ENCODE measurements at places on chromosomes 6 and 20.
A peak's percentile ranks its signal among the peaks of the same experiment; 100 is the strongest.

GRCh38 chr20:19277381-19277780, 64.9 kb downstream of the SLC24A3 start:
- no peak for DNase-seq

DNA sequence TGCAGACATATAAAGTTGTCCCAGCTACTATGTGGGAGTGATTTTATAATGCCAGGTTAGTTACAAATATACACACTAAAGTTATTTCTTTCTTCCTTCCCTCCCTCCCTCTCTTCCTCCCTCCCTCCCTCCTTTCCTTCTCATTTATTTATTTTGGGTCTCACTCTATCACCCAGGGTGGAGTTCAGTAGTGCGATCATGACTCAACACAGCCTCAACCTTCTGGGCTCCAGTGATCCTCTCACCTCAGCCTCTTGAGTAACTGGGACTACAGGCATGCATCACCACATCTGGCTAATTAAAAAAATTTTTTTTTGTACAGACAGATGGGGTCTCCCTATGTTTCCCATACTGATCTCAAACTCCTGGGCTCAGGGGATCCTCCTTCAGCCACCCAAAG, 59.2 kb downstream of the PHF20 start:
- DNase-seq: peak; percentile 15

DNA sequence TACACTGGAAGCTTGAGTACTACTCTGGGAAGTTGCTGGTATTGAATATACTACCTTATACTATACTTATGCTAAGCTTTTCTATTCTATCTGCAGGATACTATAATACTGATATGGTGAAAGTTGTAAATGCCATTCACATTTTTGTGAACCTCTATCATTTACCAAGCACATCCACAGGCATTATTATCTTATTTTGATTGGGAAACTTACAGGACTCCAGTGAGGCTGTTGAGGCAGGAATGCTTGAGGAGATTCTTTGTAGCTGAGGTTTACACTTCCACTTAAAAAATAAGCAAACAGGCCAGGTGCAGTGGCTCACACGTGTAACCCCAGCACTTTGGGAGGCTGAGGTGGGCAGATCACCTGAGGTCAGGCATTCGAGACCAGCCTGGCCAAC, 442.9 kb downstream of the QKI start:
- no peak for DNase-seq

GRCh38 chr6:36244641-36245280, 25.1 kb upstream of the PNPLA1 start:
- no peak for DNase-seq

- no peak for DNase-seq
Measured at GRCh38 chr20:15071085-15071808, 733.8 kb upstream of the FLRT3 start.

GRCh38 chr6:10465629-10466499, 51.0 kb upstream of the TFAP2A start:
- DNase-seq: peak; percentile 56

DNA sequence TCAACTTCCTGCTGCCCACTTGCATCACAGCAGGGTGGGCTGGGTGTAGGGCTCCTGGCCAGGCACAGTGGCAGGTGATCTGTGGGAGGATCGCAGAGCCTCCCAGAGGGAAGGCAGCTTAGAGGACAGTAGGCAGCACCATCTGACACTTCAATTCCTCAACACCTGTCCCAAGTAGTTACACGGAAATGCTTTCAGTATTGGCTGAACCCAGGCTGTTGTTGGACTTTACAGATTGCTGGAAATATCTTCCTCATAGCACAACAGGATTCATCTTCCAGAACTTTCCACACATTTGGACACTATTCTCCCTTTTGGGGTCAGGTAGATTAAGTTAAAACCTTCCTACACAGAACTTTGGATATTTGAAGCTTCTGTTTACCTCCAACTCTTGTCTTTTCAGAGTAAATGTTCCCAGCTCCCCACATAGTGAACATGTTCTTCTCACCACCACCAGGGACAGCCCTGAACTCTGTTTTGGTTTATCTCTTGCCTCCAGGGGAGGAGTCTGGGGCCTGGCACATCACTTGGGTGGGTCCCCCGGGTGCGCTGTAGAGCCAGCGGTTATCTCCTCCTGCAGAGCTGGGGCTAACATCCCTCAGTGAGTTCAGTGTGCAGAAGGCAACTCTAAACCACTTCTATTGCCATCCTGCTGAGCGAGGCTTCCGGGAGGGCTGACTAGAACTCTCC, 3.5 kb upstream of the SLC22A2 start:
- DNase-seq: no peak

GRCh38 chr6:44004625-44005506, 122.4 kb downstream of the MRPL14 start:
- DNase-seq: no peak

DNA sequence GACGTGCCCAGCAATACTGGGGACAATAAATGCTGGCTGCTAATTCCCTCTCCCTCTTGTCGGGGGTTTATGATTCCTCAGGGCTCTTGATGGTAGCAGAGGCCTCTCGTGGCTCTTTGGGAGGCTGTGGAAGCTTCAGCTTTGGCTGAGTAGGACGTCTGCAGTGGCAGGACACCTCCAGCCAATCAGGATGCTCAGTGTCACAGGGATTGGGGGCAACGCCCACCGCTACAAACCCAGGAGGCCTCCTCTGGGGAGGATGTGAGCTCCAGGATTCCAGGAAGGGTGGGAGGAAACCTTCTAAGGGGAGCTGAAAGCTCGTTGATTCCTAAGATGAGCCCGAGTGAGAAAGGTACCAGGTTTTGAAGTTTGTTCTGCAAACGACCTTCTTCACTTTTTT, 19.4 kb downstream of the RSPO4 start:
- DNase-seq: no peak

- no peak for DNase-seq
Measured at GRCh38 chr20:403582-403957, 4.5 kb upstream of the RBCK1 start.

DNA sequence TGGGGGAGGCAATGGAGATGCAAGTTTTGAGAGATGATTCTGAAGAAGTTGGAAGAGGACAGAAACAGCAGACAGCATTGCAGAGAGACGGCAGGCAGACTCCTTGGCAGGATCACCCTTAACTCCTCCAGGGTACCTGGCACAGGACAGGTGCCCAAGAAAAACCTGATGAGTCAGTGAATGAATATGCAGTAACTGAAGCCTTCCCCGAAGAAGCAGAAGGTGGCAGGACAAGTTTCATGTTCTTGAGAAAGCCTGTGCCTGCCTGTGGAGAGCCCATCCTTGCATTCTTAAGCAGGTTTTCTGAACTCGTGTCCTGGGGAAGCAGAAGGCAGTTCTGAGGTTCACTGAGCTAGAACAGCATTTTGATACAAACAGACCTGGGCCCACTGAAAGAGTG, 79.6 kb upstream of the SASH1 start:
- no peak for DNase-seq

DNA sequence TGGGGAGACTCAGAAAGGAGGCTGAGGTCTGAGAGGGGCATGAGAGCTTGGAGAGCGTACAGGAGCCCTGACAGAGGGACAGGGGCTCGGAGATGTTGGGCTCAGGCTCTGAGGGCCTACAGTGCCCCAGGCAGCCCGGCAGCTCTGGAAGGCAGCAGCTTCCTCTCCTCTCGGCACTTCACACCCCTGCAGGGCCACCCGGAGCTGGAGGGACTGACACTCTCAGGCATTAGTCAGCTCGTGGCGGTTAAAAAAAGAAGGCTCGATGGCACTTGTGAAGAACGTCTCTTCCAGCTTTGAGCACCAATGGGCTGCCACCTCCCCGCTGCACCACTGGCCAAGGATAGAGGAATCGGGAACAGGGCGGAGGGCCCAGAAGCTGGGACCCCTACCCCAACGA, 62.6 kb upstream of the SIRPA start:
- no peak for DNase-seq

DNA sequence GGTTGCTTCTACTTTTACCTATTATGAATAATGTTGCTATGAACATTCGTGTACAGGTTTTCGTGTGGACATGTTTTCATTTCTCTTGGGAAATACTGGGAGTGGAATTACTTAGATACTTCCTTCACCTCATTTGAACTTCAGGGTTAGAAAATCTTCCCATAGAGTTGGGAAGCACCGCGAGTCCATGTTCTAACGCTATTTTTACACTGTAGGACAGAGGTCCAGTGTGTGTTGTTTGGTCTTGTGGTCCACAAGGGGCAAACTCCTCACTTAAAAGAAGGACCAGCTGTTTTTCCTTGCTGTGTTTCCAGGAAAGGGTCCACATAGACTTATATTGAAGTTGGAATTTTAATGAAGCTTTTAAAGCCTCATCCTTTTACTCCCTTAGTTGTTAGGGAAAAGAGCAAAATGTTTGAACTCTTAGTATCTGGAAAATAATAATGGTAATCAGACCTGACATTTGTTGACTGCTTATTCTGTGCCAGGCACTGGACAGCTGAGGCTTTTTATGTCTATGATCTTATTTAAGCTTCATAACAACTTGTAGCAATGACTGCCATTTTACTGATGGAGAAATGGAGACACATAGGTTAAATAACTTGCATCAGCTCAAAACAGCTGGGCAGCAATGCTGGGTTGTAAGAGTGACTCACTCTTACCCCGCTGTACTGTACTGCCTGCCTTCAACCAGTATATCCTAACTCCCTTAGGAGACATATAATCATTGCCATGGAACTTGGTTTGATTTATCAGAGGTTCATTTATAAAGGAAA, 52.0 kb downstream of the CDC5L start:
- DNase-seq: peak; percentile 66

- no peak for DNase-seq
Measured at GRCh38 chr6:52076791-52077179, 10.6 kb downstream of the PKHD1 start.

GRCh38 chr6:3379482-3380060, 77.3 kb downstream of the SLC22A23 start:
- DNase-seq: peak; percentile 51

- DNase-seq: no peak
Measured at GRCh38 chr20:16262594-16262993, 310.7 kb downstream of the KIF16B start.

DNA sequence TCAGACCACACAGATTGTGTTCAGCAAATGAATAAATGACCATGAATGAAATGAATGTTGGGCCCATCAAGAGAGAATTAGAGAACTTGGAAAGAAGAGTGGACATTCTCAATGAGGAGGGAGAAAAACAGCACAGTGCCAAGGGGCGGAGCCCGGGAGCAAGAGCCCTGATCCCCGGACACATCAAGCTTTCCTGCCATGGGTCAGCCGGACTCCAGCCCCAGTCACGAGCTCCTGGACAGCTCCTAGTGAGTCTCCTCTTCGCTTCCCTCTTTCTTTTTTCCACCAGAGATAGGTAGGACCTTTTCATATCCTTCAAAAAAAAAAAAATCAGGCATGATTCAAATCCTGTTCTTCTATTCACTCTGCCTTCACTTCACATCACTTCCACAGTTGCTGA, 274.2 kb downstream of the NRN1 start:
- no peak for DNase-seq

- no peak for DNase-seq
Measured at GRCh38 chr6:18262702-18263417, 1.5 kb downstream of the DEK start.

DNA sequence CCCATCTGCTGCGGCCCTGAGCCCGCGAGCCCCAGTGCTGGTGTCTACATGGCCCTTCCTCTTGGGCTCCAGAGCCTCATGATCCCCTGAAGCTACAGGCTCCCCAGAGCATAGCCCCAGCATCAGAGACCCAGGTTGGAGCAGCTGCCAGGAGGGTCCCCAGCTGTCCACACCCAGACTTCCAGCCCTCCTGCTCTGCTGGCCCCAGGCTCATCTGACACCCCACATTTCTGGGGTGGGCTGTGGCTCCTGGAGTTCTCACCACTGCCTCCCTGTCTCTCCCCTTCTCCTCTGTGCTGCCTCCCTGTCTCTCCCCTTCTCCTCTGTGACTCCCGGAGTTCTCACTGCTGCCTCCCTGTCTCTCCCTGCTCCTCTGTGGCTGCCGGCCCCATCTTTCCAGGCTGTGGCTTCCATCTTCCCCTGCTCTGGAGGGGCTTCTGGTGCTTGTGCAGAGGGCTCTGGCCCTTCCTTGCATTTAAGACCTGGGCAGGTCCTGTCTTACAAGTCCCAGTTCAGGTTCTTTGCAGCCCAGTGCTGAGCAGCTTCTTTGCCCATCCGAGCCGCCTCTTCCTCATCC, 108.1 kb downstream of the ERMARD start:
- no peak for DNase-seq

DNA sequence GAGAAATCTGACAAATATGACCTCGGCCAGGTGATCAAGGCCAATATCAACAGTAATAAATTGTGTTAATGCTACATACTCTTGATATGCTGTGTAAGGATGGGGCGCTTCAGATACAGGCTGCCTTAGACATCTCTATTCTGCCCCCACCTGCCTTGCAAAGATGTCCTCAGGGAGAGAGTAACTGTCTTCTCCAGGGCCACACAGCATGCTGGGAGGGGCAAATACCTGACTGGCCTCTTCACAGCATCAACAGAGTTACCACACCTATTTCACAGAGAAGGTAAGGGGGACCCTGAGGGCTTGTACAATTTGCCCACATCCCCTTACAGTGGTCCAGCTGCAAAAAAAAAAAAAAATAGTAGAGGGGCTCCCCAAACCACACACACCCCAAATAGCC, 17.2 kb upstream of the KIAA1755 start:
- DNase-seq: no peak

GRCh38 chr20:24314053-24314452, 155.4 kb upstream of the SYNDIG1 start:
- DNase-seq: no peak

DNA sequence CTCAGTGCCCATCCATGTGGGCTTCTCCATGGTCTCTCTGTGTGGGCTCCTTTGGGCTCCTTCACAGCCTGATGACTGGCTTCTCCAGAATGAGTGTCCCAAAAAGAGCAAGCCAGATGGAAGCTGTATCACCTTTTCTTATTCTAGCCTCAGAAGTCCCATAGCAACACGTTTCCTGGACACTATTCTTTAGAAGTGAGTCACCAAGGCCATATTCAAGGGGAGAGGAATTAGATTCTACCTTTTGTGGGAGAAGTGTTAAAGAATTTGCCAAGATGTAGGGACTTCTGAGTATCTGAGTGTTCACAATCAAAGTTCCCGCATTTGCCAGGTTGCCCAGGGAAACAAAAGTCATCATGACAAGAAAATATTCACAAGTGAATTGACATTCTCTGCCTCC, 20.7 kb upstream of the TBC1D22B start:
- DNase-seq: peak; percentile 52

DNA sequence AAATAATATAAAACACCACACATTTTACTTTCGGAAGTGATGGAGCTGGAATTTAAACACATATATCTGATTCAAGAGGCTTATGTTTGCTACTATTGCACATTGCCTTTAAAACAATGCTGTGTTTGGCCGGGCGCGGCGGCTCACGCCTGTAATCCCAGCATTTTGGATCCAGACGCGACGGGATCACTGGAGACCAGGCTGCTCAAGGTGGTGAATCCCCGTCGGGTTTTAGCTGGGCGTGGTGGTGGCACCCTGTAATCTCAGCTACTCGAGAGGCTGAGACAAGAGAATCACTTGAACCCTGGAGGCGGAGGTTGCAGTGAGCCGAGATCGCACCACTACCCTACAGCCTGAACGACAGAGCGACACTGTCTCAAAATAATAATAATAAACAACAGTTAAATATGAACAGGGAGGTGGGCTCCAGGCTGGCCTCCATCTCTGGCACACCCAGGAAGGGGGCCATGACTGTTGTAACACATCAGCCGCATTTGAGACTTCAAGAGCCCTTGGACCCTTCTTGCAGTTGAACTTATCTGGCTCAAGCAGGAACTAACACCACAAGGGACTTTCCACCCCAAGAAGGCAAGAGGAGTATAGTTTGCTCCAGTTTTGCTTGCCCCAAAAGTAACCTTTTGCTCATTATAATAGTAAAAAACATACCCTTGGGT, 127.1 kb upstream of the ZNF184 start:
- no peak for DNase-seq
